ENCODE measurements at places on chromosomes 7 and 10.

DNA sequence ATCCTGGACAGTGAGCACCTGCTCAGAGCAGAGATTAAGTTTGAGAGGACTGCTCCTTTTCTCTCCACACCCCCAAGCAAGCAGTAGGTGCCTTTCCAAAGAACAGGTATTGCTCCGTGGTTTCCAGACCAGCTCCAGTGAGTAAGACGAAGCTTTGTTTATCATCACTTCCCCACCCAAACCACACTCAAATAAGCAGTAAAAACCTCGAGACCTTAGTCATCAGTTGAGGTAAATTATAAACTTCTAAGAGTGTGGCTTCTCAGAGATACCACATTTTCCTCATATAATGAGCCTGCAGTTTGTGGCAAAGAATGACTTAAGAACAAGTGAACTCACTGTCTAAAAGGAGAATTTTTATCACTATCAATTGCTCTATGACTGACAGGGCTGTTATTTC, 50.0 kb upstream of the GRB10 start:
- no peak for DNase-seq

GRCh38 chr7:45240273-45240771, 82.7 kb downstream of the RAMP3 start:
- DNase-seq, result no peak

DNA sequence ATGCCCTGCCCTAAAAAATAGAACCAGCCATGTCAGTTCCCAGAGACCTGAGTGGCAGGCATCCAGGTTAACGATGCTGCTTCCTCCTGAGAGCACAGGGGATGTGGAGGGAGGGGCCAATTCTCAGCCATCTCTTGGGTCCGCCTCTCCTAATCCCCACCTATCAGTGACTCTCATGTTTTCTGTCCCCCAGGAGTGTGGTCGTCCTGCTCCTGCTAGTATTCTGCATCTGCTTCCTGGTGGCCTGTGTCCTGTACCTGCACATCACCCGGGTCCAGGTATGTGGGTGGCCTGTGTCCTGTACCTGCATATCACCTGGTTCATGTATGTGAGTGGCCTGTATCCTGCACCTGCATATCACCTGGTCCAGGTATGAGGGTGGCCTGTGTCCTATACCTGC, 105.3 kb downstream of the ADCY1 start:
- no peak for DNase-seq

DNA sequence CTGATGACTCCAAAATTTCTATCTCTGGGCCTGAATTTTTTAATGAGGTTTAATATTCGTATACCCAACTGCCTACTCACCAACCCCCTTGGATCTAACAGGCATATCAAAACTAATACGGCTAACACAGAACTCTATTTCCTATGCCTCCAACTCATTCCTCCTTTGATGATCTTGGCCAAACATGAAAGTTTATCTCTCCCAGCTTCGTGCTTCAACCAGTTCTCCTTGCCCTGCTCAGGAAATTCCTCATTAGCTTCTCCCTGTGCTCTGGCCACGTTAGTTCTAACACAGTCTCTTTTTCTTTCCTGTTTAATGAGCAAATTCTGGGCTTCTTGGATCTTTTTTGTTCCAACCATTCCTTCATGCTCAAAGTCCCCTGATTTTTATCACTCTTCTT, 138.9 kb upstream of the PTN start:
- DNase-seq, result no peak

DNA sequence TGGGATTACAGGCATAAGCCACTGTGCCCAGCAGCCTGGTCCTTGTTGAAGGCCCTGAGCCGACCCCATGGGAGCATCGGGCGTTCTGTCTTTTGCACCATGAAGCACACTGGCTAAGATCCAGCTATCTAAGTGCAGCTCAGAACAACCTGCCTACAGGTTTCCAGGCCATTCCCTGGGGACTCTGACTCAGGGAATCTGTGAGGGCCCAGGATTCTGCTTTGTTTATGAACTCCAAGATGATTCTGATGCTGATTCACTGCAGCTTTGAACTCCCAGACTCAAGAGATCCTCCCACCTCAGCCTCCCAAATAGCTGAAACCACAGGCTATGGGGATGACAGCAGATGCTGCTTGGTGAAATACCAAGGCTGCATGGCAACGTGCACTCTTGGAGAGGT, 30.2 kb downstream of the NPTX2 start:
- DNase-seq, result no peak

- DNase-seq, result peak; percentile 85
These were observed 18.9 kb upstream of the OPN4 start for GRCh38 chr10:86635402-86635801.

- DNase-seq, result no peak
These were observed 136.8 kb downstream of the GALNT11 start for GRCh38 chr7:152162287-152162686.

GRCh38 chr10:88149906-88150305, 286.5 kb downstream of the PTEN start:
- DNase-seq, result no peak

GRCh38 chr7:112159351-112159750, 46.8 kb downstream of the DOCK4 start:
- DNase-seq, result no peak

DNA sequence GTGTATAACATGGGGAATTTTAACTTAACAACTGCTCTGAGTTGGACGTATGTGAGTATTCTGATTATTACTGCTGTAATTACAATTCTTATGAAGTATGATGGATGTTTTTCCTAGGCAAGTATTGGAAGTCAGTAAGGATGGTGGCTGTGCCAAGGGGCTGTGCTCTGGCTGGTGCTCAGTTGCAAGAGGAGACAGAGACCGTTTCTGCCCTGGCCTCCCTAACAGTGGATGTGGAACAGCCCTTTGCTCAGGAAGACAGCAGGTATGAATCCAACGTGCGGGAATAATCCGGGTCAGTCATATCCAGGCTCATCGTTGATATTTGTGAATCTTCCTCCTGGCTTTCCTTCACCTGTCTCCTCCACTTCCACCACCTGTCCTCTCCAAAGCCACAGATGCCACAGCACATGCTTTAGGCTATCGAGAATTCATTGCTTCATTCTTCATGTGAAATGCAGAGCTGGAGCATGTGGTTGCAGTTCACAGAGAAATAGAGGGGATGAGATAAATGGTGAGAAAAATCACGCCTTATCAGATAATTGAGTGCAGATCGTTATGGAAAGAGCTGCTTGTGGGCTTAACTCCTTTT, 141.7 kb downstream of the TWIST1 start:
- DNase-seq, result no peak

GRCh38 chr10:114316744-114317143, 77.7 kb downstream of the VWA2 start:
- DNase-seq, result no peak

- DNase-seq, result no peak
These were observed 96.5 kb upstream of the PODXL start for GRCh38 chr7:131652934-131653333.

GRCh38 chr10:89203237-89203636, 3.9 kb downstream of the CH25H start:
- peak; percentile 30 for DNase-seq

DNA sequence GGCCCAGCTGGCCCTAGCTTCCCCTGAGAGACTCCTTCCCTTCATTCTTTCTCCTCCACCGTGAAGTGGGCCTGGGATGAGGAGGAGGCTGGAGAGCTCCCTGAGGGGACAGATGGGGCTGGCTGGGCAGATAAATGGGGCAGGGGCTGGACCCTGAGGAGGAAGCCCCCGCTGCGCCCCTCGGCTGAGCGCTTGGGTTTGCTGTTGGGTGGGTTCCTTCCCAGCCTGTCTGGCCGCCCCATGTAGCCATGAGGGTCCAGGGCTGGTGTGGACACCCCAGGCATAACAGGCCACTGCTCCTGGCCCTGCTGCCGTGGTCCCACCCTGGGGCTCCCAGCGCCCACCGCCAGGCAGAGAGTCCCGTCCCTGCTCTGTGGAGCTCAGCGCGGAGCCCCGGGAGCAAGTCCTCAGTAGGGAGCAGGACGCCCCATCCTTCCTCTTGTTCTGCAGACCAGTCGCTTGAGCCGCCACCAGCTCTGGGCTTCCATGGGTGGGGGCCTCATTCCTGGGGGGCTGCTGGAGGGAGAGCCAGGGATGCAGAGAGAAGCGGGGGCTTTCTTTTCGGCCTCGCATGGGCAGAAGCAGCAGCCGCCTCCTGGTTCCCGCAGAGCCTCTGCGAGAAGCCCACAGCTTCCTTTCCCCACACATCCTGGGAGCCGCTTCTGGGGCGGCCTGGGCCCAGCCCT, 266.4 kb upstream of the TCERG1L start:
- no peak for DNase-seq

- DNase-seq, result no peak
These were observed 46.8 kb upstream of the GLCCI1 start for GRCh38 chr7:7921830-7922229.

GRCh38 chr10:59847888-59848287, 58.5 kb downstream of the CCDC6 start:
- no peak for DNase-seq

DNA sequence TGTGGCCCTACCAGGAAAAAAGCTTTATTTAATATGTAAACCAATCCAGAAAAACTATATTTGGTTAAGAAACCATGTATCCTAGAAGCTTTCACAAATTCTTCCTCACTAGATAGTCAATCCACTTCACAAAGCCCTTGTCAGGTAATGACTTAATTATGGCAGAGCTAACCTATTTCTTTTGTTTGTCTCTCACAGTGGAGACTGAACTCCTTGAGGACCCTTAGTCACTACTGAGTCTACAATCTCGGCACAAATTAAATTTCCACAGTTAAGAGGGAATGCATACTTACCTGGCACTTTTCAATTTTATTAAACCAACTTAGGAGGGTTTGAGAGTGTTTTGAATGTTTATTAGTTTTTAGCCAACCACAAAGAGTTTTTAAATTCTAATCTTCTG, 23.0 kb downstream of the WAPL start:
- DNase-seq, result no peak

GRCh38 chr10:96413151-96413787, 54.5 kb upstream of the OPALIN start:
- DNase-seq, result no peak

DNA sequence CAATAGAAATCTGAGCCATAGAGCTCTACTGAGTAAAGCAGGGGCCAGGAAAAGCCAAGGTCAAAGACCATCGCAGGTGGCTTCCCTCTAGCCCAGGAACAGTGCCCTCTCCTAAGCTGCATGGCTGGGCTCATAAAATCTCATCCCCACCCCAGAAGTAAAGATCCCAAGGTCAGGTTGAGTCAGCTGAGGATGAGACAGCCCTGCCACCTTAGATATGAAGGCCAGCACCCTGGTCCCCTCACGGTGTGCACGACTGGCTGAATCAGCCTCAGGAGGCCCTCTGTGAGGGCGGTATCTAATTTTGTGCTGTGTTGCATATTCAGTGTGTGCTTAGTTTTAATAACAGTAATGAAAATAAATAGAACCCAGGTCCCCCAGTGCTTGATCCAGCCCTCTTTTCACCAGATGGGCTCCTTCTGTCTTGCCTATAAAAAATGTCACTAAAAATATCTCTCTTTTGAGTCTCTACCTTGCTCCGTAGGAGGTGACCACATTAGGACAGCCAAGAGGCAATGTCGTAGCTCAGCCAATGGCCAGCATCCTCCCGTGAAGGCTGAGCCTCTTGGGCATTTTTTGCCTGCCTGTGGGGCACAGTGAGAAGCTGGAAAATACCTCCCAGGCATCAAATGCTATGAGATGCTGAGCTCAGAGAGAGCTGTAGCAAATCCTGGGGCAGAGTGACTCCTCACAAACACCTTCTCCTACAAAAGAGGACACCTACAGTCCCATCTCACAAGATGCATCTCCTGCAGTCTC, 424.0 kb downstream of the PLXNA4 start:
- no peak for DNase-seq

- DNase-seq, result no peak
These were observed 200.5 kb downstream of the MAD1L1 start for GRCh38 chr7:2032030-2032875.

DNA sequence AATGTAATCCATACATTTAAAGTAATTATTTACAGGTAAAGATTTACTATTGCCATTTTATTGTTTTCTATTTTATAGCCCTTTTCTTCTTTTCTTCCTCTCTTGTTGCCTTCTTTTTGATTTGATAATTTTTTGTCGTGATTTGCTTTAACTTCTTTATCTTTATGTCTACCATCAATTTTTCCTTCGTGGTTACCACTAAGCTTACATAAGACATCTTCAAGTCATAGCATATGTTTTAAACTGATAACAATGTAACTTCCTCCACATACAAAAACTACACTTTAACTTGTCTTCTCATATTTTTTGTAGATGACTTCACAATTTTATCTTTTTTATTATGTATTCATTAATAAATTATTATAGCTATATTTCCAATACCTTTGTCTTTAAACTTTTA, 316.6 kb downstream of the PLXDC2 start:
- DNase-seq, result no peak

GRCh38 chr10:30505543-30506298, 71.7 kb downstream of the MAP3K8 start:
- no peak for DNase-seq

- DNase-seq, result no peak
These were observed 37.9 kb downstream of the HTR7 start for GRCh38 chr10:90819911-90820310.

GRCh38 chr10:97685395-97685958, 1.6 kb downstream of the AVPI1 start:
- peak; percentile 32 for DNase-seq

DNA sequence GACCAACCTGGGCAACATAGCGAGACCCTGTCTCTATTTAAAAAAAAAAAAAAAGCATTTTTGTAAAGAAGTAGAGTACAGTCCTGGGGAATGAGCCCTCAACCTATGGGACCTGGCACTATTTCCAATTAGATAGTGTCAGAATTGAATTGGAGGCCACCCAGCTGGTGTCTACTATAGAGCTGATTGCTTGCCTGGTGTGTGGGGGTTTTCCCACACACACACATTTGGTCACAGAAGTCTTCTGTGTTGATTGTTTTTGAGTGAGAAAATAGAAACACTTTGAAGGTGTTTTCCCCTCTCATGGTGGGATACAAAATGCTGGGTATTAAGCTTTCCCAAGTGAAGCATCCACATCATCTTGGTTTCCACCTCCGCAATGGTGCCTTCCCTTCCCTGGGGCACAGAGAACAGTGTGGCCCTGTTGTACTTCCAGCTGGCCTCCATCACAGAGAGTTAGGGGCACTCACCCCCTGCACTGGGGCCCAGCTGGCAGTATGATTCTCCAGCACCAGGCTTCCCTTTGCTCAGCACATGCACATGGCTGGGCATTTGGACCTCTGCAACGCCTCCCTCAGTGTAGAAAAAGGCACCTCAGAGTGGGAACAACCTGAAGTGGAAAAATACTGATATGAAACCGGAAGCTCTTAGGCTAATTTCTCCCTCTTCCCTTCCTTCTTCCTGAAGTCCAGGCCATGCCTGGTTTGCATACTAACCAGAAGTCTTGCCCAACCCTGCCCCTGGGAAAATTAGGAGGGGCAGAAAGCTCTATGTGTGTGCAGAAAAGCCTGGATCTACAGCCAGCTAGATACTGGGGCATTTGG, 10.7 kb upstream of the NFKB2 start:
- peak; percentile 61 for DNase-seq

- no peak for DNase-seq
These were observed 268.1 kb downstream of the PRKG1 start for GRCh38 chr10:51342381-51342780.

GRCh38 chr7:7157887-7158271, 24.5 kb upstream of the C1GALT1 start:
- peak; percentile 61 for DNase-seq

- no peak for DNase-seq
These were observed 15.0 kb upstream of the IMPDH1 start for GRCh38 chr7:128424686-128425275.

GRCh38 chr10:98023024-98023423, 7.4 kb downstream of the CRTAC1 start:
- no peak for DNase-seq
